Activated naive CD4-positive, alpha-beta T cell (primary cell): ENCODE measurements at places on chromosomes 2 and 18.

DNA sequence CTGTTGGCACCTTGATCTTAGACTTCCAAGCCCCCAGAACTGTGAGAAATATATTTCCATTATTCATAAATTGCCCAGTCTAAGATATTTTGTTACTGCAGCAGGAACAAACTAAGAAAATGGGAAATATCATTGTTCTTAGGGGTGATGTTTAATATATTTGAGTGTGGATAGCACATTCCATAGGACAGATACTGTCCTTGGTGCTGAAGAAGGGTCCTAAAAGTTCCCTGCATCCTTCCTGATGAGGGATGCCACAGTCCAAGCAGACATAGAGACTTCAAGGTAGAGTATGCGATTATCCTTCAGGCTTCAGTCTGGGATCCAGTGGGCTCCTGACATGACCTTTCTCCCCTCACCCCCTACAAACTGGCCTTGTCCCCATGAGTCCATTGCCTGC is 689.0 kb downstream of the TDRD15 start:
- no peak for DNase-seq

DNA sequence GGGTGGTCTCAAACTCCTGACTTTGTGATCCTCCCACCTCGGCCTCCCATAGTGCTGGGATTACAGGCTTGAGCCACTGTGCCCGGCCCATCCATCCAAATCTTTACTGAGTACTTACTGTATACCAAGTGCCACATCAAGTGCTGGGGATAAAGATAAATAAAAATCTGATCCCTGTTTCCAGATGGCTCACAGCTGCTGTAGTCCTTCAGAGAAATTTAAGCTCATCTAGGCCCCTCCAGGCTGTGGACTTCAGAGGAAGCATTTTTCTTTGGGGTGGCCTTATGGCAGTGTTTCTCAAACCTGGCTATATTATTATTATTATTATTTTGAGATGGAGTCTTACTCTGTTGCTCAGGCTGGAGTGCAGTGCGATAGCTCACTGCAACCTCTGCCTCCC is 33.7 kb upstream of the GTF2A1L start:
- no peak for DNase-seq

DNA sequence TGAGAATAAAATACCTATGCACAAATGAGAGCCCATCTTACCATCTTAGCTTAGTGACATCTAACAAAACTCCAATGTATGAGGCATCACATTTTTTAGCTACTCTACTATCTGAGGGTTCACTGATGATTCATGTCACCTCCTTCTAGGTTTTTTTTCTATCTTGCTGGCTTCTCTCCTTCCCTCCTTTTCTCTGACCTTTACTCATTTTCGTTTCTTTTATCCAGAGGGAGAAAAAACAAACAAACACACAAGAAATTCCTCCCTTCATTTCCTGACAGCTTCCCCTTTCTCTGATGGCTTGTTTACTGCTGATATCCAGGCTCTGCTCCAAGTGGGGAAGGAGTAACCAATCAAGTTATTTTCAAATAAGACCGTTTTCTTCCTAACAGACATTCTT is 115.1 kb downstream of the UBE2E3 start:
- DNase-seq, result no peak

DNA sequence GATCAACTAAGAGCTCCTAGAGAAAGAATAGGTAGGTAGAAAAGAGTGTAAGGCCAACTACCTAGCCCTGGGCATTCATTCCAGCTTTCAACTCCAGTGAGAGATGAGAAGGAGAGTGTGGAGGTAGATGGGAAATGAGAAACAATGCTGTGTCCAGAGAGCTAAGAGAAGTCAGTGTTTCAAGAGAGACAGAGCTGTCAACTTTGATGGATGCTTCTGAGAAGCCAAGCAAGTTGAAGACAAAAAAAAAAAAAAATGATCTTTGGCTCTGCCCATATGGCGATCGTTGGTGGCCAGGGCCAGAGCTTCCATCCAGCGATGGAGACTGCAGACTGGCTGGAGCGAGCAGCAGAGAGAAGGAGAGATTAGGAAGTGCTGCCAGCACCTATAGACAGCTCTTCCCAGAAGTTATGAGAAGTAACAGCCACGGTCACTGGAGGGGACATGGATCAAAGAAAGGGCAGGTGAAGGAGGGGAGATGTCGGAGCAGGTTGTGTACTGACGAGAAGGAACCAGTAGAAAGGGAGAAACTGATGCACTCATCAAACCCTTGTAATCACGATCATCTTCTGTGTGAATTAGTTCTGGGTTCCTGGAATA is 112.4 kb upstream of the PPP1CB start:
- no peak for DNase-seq

GRCh38 chr2:150188177-150188576 is 299.3 kb downstream of the RND3 start:
- no peak for DNase-seq

DNA sequence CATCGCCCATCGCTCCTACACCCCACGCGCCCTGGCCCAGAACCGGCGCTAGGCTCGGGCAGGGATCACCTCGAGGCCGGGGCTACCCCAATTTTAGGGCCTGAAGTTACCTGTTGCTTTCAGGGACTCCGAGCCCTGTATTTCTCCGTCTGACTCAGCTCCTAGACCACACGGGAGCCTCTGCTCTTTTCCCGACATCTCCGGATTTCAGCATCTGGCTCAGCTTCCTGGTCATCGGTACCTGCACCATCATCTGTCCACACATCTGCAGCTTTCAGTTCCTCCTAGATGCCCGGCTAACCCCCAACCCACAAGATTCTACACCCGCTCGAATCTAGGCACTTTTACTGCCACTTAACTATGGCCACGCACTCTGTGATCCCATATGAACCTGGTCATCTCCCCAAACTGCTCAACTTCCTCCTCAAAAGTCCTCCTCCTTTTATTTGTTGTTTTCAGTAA is 12.1 kb upstream of the HMSD start:
- DNase-seq, result no peak

DNA sequence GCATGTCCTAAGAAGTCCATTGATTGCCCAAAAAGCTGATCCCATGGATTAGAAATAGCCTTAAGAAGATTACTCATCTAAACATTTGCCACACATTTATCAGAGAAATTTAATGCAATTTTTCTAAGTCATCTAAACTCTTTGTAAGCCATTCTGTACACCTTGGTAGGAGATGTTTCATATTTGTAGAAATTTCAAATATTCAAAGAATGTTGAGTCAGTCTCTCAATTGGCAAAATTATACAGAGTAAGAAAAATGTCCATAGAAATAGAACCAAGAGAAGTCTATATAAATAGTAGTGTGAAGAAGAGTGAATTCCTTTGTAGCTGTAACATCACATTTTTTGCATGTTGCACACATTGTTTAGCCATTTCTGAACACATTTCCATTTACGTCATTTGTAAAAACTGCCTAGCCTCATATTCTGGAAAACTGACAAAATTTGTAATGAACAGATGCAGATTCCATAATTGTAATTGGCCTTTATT is 128.6 kb downstream of the MSTN start:
- no peak for DNase-seq

GRCh38 chr2:20594957-20595356 is 55.9 kb downstream of the HS1BP3 start:
- DNase-seq, result no peak

GRCh38 chr2:186522450-186522849 is 36.4 kb downstream of the ZC3H15 start:
- no peak for DNase-seq

DNA sequence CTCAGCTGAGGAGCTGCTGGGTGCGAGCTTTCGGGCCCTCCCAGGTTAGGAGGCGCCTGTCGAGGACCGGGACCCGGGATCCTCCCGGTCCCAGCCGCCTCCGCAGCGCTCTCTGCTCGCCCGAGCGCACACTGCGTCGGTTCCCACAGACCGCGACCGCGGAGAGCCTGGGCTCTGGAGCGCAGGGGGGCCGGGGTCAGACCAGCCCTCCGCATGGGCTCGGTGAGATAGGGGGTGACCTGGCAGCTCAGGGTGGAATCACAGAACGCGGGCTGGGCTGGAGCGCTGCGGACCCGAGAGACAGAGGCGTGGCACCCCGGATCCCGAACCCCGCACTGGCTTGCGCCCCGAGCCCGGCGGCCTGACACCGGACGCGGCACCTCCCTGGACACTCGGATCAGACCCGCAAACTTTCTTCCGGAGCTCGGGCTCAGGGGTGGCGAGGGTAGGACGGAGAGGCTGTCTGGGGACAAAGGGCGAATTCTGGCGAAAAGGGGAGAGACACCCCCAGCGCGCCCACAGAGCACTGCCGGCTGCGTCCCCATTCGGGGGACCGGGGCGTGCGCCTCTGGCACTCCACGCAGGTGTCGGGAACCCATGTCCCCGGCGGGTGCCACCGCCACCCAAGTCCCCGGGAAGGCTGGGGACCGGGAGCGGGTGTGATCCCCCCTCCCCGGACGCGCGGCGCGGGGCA is 612 bp downstream of the DIPK1C start:
- DNase-seq, result no peak

- DNase-seq, result no peak
Measured at GRCh38 chr2:58553937-58554336, 312.8 kb upstream of the FANCL start.

- no peak for DNase-seq
Measured at GRCh38 chr2:52877703-52878102, 889.9 kb upstream of the CHAC2 start.

DNA sequence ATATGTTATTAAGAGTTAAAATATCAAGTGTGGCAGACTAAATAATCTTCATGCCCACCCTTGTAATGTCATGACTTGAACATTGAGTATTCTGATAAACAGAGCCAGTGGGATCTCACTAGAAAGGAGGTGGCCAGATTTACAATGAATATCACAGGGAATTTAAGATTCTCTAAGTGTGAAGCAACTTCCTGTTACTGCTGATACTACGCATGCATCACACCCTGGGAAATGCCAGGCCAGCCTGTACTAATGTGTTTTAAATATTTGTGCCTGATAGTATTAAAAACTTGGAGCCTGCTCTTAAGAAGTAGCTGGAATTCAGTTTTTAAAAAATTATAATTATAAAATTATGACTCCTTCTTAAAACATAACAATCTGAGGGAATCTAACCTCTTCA is 148.3 kb downstream of the LAMA3 start:
- DNase-seq, result no peak

- no peak for DNase-seq
Measured at GRCh38 chr2:221589696-221590095, 17.6 kb upstream of the EPHA4 start.

DNA sequence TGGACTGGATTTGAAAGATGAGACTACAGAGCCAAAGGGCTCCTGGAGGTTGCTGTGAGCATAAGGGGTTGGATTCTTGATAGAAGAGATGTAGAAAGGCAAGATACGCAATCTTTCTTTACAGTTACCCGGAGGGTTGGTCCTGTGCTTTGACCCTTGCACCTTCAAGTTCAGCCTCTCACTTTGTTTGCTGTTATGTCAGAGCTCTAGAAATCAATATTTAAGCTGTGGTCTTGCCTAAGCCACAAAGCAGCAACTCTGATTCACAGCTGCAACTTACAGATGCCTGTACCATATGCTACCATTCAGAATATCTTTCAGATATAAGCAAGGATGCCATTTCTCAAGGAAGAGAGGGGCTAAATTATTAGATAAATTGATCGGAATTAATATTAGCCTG is 943.1 kb upstream of the LRRTM1 start:
- DNase-seq, result no peak

DNA sequence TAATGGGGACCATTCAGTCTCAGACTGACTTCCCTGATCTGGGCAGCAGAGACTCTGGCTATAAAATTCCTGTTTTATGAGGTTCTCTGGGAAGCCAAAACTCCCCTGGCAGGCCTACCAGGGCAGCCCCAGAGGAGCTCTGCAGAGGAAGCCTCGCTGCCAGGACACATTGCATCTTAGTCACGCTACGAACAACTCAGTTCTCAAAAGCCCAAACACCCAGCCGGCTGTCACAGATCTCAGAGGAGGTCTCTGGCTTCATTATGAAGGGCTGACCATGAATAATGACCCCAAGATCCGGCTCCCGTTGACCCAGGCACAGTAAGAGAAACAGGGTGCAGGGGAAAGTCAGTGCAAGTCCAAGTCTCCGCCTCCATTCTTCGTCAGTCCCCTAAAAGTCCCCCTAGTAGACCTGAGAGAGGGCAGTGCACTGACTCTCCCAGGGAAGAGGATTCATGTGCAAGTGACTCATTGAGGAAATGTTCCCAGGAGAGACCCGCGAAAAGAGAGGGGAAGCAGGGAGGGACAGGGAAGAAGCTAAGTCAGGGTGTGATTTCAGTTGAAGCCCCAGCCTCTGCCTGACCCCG is 212.3 kb downstream of the CYP26B1 start:
- no peak for DNase-seq

- no peak for DNase-seq
Measured at GRCh38 chr2:72713857-72714256, 112.0 kb downstream of the EXOC6B start.

DNA sequence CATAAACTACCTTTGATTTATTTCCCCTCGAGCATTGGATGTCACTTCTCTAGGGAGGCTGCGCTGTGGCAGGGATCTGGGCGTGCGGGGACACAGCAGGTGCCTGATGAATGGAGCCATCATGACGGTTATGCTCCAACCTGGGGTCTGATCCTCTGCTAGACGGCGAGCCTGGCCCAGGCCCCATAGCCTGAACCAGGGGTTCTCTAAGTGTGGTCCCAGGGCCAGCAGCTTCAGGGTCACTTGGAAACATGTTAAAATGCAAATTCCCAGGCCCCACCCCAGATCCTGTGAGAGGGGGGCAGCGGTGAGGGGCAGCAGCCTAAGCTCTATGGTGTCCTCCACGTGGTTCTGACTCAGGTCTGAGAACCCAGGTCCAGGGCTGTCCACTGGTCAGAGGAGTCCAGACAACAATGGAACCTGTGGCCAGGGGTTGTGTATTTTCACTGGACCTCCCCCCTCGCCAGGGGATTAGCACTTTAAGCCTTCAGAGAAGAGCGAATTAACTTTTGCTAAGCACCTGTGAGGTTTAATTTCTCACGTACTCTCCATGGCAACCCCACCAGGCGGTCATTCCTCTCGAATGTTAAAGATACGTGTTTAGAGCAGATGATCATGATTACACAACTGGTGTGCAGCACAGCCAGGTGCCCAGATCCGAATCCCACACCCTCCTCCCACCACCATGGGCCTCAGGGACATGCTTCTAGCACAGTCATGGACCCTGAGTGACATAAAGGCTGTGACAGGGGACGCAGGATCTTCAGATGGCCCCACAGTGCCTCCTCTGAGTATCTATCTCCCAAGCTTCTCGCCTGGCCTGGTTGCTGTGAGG is 1.6 kb upstream of the ARHGEF4 start:
- DNase-seq, result no peak
